Lower lobe of right lung (tissue), 2 donors: ENCODE measurements at places on chromosomes 16 and 17.

DNA sequence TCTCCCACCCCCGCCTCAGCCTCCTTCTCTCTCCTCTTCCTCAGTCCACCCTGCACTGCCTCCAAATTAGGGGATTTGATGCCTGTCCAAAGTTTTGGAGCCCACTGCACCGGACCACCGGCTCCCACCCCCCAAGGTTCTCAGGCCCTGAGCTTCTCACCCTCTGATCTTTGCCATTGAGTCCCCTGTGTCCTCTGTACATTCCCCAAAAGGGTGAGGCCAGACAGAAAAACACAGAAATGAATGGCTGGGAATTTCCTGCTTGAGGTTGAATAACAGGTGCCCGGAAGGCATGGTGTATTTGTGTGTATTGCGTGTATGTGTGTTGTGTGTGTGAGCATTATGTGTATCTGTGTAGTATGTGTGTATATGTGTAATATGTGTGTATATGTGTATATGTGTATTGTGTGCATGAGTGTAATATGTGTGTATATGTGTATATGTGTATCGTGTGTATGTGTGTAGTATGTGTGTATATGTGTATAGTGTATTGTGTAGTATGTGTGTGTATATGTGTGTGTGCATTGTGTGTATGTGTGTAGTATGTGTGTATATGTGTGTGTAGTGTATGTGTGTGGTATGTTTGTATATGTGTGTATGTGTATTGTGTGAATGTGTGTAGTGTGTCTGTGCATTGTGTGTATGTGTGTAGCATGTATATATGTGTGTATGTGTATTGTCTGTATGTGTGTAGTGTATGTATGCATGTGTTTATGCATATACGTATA lies 16.0 kb upstream of the CCL17 start:
- no peak for DNase-seq

- DNase-seq = peak; percentile 71
Observed at GRCh38 chr17:333626-334396, 18.8 kb downstream of the RPH3AL start.

DNA sequence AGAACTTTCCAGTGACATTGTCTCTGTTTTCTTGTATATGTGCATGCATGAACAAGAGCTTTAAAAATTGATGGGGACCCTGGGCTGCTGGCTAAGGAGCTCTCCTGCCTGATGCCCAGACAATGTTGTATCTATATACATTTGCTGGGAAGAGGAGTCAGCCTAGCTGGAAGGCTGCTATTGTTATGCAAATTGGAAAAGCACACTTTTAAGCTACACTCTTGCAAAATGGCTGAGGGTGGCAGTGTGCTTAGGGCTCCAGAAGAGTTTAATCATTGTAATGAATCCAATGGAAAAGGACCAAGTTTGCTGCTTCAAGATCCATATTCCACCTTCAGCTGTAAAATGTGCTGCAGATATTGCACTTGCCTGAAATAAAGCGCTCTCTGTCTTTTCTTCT lies 171.8 kb downstream of the PRKCA start:
- no peak for DNase-seq

GRCh38 chr17:48497103-48497502 lies 33.7 kb downstream of the HOXB1 start:
- no peak for DNase-seq

- peak; percentile 74 for DNase-seq
Observed at GRCh38 chr16:84593825-84594724, 23.8 kb downstream of the COTL1 start.

DNA sequence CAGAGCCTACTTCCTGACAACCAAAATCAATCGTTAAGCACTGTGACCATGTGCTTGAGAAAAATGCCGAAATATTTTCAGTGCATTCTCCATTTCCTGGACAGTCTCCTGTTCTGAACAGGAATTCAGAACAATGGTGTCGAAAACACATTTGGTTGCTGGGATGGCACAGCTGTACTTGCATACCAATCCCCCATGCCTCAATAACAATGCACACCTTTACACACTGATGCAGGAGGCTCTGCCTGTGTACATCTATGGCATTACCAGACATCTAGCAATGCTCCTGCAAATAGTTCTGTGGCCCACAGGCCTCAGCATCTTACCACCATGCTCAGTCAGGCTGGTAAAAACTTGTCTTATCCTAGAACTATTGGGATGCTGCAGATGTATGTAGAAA lies 6.2 kb downstream of the CHTF8 start:
- no peak for DNase-seq

DNA sequence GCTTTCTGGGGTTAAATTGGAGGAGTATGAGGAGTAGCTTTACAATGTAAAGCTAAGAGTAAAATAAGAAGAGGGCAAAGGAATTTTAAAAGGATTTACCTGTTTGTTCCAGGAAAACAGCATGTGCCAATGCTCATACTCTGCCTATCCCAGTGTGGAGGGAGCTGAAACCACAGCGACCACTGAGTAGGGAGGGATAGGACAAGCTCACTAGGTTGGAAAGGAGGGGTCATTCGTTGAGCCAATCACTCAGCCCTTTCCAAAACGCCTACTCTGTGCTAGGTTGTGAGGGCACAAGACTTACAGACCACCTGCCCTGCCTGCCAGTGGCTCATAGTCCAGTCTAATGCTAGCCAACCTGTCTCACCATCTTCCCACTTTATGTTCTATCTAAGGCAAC lies 1.1 kb upstream of the DNAJC7 start:
- no peak for DNase-seq

- no peak for DNase-seq
Observed at GRCh38 chr16:54734156-54734555, 196.5 kb upstream of the IRX5 start.
